Gastroesophageal sphincter (tissue), 4 donors: ENCODE measurements at places on chromosomes 1 and 21. TPM values are rescaled to one million over a fixed set of nuclear protein-coding genes. Genes with fewer than 3 reads are reported as not detected.

The MTARC2 gene
- total RNA-seq, result 13.0 TPM

The OR2T33 gene
- total RNA-seq, result not detected

The CLDN8 gene
- total RNA-seq, result not detected

The PLA2G5 gene
- 47.1 TPM for total RNA-seq

The ARTN gene
- total RNA-seq, result 0.81 TPM

The KIAA1614 gene
- total RNA-seq, result 13.7 TPM

The REN gene
- total RNA-seq, result not detected

The B3GALT5 gene
- 1.1 TPM for total RNA-seq

The TYW3 gene
- 28.8 TPM for total RNA-seq

DNA sequence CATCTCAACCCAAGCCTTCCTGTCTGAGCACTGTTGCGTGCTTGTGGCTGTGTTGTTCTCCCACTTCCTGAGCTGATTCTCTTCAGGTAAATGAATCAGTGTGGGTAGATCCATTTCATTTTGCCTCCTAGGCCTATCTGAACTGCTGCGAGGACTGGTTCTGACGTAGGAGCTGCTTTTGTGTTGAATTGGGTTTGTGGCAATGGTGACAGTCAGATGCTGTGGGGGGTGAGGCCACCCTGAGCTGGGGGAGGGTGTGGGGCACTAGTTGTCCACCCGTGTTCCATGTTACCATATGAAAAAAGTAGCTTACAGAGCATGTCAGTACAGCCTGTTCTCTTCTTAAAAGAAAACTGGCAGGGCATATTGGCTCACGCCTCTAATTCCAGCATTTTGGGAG lies 81.5 kb downstream of the MRPS6 start:
- no peak for ATAC-seq

- ATAC-seq, result no peak
Measured at GRCh38 chr1:101540161-101540560, 303.3 kb downstream of the S1PR1 start.

DNA sequence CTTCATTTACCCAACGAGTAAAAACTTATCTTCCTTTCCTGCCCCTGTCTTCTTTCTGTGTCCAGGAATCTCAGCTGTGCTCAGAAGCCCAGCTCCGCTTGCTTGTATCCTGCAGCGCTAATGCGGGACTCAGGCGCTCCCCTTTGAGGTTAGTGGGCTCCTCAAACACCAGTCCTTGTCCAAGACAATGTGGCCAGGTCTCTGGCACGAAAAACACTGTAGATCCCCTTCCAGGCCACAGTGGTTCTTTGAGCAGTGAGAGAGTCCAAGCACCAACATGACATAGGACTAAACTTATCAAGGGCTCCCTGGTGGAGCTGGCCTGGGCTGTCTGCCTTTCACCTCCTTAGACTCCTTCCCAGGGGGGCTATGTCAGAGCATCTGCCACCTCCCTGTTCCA lies 53.7 kb downstream of the PLD5 start:
- no peak for ATAC-seq

DNA sequence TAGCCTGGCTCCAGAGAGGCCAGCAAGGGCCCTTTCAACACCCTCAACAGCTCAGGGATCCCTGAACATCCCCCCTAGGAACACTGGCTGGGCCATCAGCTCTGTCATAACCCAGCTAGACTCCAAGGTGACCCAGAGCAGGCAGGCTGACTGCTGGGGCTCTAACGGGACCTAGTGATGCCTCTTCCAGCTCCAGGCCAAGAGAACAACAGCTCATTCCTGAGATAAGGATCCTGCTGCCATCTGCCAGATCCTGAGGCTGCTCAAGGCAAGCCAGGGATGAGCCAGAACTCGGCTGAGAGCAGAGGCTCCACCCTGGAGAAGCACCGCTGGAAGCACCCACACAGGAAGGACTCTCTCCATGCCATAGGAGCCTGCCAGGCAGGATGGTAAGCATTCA lies 2.0 kb downstream of the VSIG8 start:
- no peak for ATAC-seq

- peak; percentile 46 for ATAC-seq
Measured at GRCh38 chr1:16009030-16009460, 5.0 kb downstream of the SRARP start.

DNA sequence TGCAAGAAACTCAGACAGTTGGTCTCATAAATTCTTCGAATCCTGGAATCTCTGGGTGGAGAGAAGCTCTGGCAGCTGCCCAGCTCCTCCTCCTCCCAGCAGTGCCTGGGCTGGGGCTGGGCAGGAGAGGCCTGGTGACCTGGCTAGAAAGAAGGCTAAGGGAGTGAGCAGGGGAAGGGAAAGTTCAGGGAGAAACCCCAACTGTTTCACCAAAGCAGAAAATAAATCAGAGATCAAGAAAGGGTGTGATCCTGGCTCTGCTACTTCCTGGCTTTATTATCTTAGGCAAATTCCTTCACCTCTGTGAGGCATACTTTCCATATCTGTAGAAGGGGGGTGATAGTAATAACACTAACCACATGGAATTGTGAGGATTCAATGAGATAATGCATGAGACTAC lies 8.8 kb upstream of the COL16A1 start:
- ATAC-seq, result no peak

GRCh38 chr1:64098846-64099582 lies 104.4 kb upstream of the UBE2U start:
- ATAC-seq, result no peak

DNA sequence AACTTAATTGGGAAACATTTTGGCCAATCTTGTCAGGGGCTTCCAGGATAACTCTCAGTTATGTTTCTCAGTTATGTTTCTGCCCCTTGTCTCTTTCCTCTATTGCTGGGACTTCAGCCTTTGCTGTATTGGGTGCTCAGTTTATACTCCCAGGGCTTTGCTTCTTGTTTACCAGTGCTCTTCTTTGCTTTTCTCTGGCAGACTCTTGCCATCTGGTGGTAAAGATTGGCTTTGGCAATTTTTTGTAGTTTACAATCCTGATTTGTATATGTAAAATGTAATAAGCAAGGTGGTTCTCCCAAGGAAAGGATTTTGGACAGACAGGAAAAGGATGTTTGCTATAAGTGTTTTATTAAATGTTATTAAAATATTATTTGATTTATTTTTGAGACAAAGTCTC lies 37.9 kb downstream of the FABP3 start:
- no peak for ATAC-seq

GRCh38 chr21:23401278-23401677 lies 2206.0 kb downstream of the MRPL39 start:
- ATAC-seq, result no peak
